ENCODE measurements at places on chromosomes 6 and 20.

DNA sequence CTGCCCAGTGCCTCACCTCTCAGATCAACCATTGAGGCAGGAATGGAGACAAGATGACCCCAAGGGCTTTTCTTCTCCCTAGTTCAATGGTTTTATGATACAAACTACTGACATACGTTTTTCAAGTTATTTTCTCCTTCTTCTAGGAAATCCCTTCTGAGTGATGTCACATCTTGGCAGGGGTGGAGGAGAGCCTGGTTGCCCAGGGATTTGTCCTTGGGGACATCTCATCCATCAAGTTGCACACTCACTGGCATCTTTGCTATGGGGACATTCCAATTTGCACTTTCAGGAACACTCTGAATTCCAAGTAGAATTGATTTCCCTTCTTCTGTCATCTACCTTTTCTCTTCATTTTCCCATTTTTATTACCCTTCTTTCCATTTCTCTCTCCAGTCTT is 9.9 kb downstream of the ZFP57 start:
- DNase-seq, result no peak

DNA sequence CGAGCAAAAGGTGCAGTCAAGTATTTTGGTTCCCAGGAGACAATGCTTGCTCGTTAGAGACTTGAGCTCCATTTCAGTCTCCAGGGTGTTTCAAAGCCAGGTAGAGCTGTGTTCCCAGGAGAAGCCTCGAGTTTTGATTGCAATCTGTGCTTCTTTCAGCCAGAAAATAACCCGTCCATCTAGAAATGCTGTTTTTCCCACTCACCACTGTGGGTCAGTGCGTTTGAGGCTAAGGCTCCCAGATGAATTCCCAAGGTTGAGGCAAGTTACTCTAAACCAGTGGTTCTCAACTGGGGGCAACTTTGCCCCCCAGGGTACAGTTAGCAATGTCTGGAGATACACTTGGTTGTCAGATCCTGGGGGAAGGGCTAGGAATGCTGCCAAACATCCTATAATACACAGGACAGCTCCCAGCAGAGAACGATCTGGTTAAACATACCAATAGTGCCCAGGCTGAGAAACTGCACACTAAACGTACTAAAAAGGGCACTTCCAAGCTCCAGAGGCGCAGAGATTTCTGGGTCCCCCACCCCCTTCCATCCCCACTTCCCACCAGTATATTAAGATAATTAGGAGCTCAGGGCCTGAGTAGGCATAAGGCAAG is 13.8 kb downstream of the BMP7 start:
- no peak for DNase-seq

GRCh38 chr6:156866220-156867015 is 89.2 kb downstream of the ARID1B start:
- DNase-seq, result no peak

GRCh38 chr6:152948150-152948768 is 34.6 kb downstream of the FBXO5 start:
- DNase-seq, result no peak

- no peak for DNase-seq
These were observed 38.5 kb downstream of the TRAM2 start for GRCh38 chr6:52538252-52538900.

- DNase-seq, result no peak
These were observed 3.6 kb downstream of the SOX4 start for GRCh38 chr6:21596949-21597682.

GRCh38 chr6:42981836-42982235 is 2.5 kb upstream of the PPP2R5D start:
- DNase-seq, result no peak

DNA sequence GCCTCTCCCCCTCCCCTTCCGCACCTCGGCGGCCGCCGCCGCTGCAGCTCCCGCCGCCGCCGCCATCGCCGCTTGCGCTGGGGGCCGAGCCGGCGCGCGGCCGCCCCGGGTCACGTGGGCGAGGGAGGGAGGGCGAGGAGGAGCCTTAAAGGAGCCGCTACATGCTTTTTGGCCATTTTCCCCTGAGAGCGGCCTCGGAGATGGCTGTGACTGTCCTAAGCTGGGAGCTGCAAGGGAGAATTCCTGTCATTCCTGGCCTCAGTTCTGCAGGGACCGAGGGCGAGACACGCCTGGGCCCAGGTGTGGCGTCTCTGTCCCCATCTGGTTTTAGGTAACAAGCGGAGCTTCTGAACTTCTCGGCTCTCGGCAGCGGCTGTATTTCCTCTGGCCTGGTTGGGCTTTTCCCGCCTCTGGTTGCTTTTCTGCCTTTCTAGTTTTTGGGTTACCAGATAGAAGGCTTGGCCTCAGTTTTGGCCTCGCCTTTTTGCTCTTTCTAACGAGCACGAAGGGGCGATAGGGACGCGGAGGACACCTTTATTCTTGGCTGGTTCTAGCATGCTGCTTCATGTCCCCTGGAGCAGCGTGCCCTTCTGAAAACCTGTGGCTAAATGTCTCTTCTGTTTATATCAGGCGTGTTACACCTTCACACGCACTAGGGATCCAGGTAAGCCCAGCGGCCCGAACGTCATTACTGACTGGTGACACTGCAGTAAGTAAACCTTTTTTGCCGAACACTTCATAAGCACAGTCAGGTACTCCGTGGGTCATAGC is at the start of gene EHMT2:
EHMT2 (minus strand) TSS at position 87 of the 771 bp plus-strand sequence; CDS start at position 66, 21 bp downstream.
- DNase-seq, result peak; percentile 93

DNA sequence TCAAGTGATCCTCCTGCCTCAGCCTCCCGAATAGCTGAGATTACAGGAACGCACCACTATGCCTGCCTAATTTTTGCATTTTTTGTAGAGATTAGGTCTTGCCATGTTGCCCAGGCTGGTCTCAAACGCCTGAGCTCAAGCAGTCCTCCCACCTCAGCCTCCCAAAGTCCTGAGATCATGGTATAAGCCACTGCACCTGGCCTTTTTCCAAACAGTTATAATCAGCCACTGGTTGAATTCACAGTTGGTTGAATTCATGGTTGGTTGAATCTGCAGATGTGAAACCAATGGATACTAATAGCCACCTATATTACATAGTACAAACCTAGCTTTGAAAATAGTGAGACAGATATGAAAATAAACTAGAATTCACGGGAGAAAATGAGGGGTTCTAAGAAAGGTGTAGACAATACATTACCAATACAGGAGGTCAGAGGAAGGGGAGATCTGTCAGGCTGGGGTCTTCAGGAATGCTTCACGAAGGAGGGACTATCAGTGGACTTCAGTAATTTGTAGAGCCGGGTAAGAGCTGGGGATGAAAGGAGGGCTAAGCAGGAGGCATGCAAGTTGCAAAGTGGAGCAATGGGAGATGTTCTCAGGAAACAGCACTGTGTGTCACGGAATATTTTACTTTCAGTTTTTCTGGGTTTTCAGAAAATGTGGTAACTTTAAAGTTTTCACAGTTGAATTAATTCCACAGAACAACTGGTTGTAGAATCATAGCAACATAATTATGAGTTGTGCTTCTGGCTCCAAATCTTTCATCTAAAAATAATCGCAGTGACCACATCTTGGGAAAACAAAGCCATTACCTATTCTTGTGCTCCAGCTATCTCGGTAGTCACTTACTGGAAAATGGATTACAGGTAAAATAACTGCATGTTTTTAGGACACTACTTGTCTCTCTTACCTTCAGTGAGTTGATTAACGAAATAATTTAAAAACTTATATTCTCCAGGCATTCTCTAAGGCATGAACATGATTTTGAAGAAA is 12.9 kb upstream of the CEP85L start:
- DNase-seq, result no peak

DNA sequence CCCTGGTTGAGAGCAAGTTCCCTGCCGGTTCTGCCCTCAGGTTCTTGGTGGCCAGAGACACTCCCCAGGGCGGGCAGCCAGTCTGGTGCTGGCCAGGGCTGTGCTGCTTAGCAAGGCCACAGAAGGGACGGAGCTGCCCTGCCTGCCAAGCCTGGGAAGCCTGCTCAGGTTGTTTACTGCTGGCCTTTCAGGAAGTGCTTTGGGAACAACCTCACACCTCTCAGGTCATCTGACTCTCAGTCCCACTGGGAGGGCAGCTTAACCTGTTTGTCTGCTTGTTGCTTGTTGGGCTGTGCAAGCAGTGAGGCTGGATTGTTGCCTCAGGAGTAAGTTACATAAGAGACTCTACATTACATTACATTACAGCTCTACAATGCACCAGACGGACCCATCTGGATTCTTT is 75.8 kb upstream of the AFDN start:
- peak; percentile 95 for DNase-seq

DNA sequence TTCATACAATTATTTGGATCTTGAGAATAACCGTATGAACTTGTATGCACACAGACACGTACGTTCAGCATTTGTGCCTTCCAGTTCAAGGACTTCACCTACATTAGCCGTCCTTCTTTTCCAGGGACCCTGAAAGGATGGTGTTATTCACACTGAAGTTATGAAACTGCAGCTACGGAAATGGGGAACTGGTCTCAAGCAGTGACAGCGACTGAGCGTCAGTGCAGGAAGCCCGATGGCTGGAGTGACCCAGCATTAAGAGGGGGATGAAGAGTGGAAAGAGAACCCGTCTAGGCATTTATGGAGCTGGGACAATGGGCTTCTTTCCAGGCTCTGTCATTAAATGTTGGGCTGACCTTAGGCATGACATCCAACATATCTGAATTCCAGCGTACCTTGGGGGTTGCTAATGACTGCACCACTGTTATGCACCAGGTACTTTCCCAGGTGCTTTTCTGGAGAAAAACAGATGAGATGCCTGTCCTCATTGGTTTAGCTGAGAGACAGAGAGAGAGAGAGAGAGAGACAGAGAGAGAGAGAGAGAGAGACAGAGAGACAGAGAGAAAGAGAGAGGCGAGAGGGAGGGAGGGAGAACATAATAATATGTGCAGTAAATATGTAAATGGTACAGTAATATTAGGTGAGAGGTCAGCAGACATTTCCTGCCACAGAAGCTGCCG is 204.7 kb upstream of the EXOC2 start:
- no peak for DNase-seq

- DNase-seq, result no peak
These were observed 483 bp downstream of the SMIM26 start for GRCh38 chr20:18567739-18568091.

GRCh38 chr6:78476561-78476960 is 390.8 kb upstream of the IRAK1BP1 start:
- DNase-seq, result no peak

GRCh38 chr6:108013787-108014439 is 55.9 kb upstream of the SEC63 start:
- DNase-seq, result no peak

GRCh38 chr20:59933296-59933848 is at the start of gene SYCP2:
Gene SYCP2 (minus strand): TSS chr20:59933637. CDS start chr20:59922413, 11,224 bp downstream.
- peak; percentile 67 for DNase-seq

- no peak for DNase-seq
These were observed 138.0 kb downstream of the FUT9 start for GRCh38 chr6:96153775-96154174.

- DNase-seq, result no peak
These were observed 68.7 kb upstream of the TAB2 start for GRCh38 chr6:149248693-149249369.

DNA sequence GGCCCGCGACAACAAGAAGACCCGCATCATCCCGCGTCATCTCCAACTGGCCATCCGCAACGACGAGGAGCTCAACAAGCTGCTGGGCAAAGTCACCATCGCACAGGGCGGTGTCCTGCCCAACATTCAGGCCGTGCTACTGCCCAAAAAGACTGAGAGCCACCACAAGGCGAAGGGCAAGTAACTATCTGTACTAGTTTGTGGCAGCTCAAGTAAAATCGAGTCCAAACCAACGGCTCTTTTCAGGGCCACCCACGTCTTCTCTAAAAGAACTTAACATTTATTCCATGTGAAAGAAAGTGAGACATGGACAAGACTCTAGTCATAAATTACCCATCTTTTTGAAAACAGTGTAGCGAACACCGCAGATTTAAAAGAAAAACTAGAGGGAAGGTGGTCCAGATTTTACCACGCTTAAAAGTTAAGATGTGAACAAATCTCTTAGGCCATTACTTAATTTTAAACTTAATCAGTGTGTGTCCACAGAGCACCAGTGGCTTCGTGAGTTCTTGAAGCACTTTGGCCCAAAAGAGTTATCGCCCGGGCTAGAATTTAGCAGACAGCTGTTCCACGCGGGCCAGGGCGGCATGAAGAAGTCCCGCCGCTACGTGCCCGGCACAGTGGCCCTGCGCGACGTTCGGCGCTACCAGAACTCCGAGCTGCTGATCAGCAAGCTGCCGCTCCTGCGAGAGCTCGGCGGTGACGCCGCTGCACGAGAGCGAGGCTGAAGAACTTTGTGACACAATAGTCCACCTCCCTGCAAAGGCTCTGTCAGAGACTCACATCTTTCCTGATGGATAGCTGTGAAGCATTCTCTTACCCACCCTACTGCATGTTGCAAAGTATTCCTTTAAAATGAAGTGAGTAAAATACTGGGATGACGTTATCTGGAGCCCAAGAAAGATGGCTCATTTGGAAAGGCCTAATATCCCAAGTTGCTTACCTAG is 113.9 kb upstream of the PRSS16 start:
- DNase-seq, result peak; percentile 65

DNA sequence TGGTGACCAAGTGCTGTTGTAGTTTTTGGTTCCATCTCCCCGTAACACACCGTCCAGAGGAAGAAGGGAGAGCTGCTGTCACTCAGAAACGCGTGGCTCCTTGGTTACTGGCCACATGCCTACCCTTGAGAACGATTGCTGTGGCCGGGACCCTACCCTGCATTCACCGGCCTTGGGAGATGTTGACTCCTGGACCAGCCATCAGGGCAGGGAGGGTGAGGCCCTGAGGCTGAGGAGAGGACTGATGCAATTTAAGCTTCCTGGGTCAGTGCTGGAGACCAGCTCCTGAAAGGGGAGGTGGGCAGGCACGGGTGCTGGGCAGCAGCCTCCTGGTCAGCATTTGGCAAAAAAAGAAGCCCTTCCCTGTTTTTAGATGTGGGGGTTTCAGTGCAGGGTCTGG is 31.5 kb downstream of the ERMARD start:
- no peak for DNase-seq

DNA sequence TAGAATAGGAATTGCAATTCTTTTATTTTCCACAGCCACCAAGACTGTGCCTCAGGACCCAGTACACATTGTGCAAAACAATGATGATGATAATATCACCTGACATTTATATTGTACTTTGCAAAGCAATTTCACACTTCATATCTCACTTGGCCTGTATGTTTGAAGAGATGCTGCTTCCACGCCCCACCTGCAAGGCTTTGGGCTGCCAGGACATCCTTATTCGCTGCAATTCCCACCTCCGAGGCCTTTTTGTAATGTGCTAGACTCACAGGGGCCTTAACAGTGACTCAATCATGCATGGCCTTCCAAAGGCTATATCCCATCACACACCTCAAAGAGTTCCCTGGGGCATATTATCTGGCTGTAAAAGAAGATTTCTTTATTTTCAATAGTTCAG is 200.9 kb downstream of the MYLK4 start:
- DNase-seq, result no peak

Measured in pancreas (tissue), 10 donors.